ENCODE measurements at places on chromosomes 13 and 19. TPM values are rescaled to one million over a fixed set of nuclear protein-coding genes. Genes with fewer than 3 reads are reported as not detected.

- DNase-seq: no peak
Measured at GRCh38 chr13:43223216-43223615, 199.8 kb downstream of the DNAJC15 start.

DNA sequence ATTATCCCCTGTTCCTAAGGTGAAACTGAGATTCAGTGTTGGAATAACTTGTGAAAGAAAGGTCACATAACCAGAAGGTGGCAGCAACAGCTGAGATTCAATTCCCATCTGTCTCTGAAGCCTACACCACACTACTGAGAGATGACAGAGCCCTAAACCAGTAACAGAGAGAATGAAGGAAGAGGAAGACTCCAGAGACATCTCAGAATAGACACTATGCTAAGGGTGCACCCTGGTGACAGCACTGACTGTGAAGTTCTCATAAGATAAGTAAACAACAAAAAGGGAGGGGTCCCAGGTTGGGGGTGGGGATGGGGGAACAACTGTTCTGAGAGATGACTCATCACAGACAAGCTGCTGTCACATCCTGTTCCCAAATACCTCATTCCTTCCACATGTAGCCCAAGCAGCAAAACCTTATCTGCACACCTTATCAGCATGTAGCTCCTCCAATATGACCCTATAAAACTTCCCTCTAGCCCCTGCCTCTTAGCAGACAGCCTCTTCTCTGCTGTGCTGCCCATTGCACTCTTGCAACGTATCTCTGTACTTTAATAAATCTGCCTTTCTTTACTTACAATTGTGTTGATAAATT, 46.5 kb downstream of the UTP14C start:
- no peak for DNase-seq

ERVV-1 gene
- polyA plus RNA-seq: not detected

DNA sequence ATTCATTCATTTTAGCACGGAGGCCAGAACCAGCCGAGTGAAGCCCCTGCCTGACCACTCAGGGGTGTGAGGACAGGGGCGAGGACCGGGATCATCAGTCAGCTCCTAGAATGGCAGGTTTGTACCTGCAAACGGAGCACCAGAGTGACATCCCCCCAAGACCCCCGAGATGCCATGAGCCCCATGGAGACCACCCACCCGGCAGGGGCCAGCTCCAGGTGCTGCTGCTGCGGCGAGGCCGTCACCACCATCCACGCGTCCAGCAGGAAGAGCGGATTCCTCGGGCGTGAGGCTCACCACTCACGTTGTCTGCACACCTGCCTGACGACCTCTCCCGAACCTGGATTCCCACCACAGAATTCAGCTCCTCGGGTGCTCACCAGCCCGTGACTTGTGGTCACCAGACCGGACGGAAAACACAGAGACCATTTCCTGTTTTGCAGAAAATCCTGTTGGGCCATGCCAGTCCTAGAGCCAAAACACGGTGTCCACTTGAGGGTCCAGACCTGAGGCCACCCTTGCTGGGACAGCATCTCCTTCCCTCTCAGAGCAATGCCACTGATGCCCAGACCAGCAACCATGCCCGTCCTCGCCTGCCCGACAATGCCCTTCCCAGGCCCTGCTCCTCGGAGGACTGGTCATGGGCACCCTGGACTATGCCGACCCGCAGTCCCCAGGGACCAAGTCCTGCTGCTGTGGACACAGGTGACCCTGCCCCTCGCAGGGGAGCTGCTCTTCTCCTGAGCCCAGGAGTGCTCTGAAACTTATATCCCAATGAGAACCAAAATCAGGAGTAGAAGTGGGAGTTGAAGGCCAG, 74.2 kb downstream of the RASA3 start:
- no peak for DNase-seq

GRCh38 chr19:7115721-7116120, 46.2 kb downstream of the ZNF557 start:
- DNase-seq: no peak

FGF9 gene
- 14.3 TPM for polyA plus RNA-seq

DNA sequence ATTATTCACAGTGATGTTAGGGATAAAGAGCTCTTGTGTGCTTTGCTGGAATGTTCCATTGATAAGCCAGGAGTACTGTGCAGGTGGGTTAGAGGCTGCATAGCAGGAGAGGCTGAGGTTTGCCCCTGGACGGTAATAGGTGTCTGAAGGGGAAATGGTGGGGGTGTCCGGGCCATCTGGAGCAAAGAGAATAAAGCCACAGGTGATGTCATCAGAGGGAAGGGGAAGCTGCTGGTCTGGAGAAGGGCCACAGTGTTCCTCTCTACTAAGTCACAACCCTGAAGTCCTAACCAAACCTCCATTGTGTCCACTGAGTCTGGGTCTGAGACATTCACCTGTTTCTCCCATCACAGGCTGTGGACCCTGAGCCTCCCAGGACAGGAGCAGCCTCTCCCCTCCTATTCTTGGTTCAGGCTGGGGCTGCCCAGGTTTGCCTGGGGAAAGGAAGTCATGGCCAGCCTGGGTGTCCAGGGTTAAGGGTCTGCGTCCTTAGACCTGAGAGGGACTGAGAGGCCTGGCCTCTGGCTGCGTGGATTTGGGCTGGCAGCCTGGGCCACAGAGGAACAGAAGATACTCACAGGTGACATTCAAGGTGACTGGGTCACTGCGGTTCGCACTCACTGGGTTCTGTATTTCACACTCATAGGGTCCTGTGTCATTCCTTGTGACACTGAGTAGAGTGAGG, 6.8 kb downstream of the CEACAM1 start:
- no peak for DNase-seq

- no peak for DNase-seq
Measured at GRCh38 chr19:45502111-45502510, 3.9 kb downstream of the PPM1N start.

GRCh38 chr19:41194157-41194552, 1.1 kb downstream of the CYP2S1 start:
- no peak for DNase-seq

DNA sequence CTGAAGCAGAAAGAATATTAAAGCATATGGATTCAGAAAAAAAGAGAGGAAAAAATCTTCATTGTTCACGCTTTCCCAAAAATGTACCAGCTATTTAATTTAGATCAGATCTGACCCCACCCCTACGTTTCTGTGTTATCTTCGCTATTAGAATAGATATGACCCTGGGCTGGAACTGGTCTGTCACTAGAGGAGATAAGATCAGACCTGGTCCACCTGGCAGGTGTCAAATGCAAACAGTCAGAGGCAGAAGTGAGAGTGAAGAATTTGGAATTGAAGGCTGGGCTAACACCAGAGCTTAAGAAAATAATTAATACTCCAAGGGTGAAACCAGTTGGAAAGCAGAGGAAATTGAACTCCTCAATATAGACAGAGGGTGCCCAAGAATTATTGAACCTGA, 30.0 kb upstream of the MBNL2 start:
- DNase-seq: no peak

DNA sequence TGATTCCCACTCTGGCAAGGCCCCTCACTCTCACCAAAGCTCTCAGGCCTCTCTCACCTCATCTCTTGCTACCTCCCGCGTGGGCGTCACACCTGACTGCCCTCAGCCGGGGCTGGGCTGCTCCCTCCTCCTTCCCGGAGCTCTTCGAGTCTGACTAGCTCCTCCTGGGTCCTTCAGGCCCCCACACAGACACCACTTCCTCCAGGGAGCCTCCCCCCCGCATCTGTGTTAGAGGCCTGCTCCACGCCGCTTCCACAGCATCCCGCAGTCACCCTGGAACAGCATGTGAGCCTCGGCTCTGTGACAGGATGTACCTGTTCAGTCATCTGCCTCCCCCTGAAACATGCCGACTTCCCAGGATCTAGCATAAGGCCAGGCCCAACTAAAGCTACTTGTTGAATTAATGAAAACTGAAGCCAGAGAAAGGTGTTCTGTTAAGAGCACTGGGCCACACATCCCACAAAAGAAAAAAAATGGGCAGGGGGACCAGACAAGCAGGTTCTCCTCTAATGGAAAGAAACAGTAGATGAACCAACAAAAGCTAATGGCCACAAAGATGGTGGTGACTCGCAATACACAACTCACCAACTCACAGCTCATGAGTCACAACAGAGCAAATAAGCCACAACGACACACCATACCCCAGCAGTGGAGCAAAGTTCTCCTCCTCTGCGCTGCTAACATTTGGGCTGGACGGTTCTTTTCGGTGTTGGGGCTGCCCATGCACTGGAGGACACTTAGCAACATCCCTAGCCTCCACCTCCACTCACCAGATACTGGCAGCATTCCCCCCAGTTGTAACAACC, 3.0 kb downstream of the PPP6R1 start:
- no peak for DNase-seq

Measured in hindlimb muscle (tissue), 1 donor.